Activated T-cell treated with anti-CD3 and anti-CD28 coated beads, Interleukin-2, amount 50 U/mL, for 72 hours (primary cell): ENCODE measurements at places on chromosomes 11 and 22. TPM values are rescaled to one million over a fixed set of nuclear protein-coding genes. Genes with fewer than 3 reads are reported as not detected.

DNA sequence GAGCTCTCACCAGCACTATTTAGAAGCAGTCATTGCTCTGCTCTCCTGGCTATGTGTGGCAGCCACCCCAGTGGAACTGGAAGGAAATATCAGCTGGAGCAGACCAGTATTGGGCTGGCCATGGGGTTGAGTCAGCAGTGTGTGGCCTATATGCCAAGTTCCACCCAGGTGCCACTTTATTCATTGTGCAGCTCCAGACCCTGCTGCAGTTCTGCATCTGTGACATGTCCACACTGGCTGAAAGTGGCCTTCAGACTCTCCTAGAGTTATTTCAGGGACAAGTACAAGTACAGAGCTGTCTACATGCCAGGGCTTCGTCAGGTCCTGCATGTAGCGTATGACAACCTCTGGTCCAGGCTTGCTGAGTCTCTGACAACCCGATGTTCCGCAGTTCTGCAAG lies 55.2 kb downstream of the CABIN1 start:
- no peak for DNase-seq

DNA sequence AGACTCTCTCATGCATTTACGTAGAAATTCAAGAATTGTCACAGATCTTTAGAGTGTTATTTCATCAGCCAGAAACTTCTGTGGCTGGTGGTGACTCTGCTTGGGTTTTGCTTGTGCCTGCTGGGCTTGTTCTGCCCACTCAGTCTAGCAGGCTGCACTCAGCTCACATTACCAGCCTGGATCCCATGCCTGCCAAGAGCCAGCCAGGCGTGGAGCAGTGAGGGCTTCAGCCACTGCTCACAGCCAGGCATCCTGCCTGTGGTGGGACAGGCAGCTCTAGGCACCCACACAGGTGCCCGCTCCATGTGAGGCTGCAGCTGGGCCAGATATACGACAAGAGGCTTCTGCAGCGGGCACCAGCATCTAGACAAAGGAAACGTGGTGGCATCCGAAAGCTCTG lies 1213.3 kb upstream of the RAG2 start:
- no peak for DNase-seq

Gene CFAP300
- total RNA-seq, result not detected

DNA sequence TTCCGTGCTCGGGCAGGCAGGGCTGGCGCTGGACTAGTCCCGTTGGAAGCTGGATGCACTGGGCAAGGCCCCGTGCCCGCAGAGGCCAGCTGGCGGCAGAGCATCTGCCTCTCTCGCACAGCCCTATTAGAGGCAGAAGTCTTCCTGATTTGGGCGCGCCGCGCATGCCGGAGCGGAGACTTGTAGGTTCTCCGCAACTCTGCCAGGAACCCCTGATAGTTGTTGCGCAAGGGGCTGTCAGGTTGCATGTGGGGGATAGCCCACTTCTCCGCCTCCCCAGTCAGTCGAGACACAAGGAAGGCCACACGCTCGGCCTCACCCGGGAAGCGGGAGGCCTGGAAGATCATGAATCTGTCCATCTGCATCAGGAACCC lies 1.2 kb downstream of the RTL6 start:
- no peak for DNase-seq

Gene DEUP1
- not detected for total RNA-seq

DNA sequence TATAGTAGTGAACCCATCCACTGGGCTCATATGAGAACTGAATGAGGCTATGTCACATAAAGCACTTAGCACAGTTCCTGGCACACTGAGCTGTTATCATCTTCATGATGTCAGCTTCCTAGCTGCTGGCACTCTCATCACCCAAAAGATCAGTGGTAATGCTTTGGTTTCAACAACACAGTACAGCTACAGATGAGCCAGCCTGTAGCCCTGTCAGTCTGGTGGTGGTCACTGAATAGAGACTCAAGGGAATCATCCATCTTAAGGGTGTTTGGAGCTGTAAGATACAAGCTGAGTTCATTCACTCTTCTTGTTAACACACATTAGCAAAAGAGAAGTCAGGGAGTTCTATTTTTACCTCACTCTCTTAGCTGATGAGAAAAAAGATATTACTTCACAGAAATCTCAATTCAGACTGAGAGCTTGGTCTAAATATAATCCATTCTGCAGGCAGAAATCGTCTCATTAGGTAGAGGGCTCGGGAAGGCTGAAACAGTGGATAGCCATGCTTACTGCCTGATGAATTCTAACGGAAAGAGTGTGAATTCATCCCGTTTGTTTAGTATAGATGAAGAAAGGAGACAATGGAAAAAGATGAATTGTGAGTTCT lies 6.3 kb upstream of the SLC1A2 start:
- DNase-seq, result no peak
